Stimulated activated CD8-positive, alpha-beta memory T cell treated with anti-CD3 and anti-CD28 coated beads, Interleukin-15, amount 100 ng/mL, for 24 hours (primary cell): ENCODE measurements at places on chromosomes 16 and 17.

- no peak for DNase-seq
Measured at GRCh38 chr17:36017799-36018198, at the start of gene CCL23. Gene CCL23, minus strand, starts transcription at chr17:36017972. Its CDS starts 75 bp downstream, at chr17:36017897.

- no peak for DNase-seq
Measured at GRCh38 chr17:79907850-79908249, 68.6 kb upstream of the CBX4 start.

DNA sequence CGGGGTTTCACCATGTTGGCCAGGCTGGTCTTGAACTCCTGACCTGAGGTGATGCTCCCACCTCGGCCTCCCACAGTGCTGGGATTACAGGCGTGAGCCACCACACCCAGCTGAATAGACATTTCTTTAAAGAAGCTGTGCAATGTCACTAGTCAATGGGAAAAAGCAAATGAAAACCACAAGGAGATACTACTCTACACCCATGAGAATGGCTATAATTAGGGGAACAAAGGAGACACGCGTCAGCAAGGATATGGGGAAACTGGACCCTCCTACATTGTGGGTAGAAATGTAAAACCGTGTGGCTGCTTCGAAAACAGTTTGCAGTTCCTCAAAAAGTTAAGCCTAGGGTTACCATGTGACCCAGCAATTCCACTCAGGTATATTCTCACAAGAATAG lies 103.4 kb downstream of the VPS53 start:
- no peak for DNase-seq

DNA sequence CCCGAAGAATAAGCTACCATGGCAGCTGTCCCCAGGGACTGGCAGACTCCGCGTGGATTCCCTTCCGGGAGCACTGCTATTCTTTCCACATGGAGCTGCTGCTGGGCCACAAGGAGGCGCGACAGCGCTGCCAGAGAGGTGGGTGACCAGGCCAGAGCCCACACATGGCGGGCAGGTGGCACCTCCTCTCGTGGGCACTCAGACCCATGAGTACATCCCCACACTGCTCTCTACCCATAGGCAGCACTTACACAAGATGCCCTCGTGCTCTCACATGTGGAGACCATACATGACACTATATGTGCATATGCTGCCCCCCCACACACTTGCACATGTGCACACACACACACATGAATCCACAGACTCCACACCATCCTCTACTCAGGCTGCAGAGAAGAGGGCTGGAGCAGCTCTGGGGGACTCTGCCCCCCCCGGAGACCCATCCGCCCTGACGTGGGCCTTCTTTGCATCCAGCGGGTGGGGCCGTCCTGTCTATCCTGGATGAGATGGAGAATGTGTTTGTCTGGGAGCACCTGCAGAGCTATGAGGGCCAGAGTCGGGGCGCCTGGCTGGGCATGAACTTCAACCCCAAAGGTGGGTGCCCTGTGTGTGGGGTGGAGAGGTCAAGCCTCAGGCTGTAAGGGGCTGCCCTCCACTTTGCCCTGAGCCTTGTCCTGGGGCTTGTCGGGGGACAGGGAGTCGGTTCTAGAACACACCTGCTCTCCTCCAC lies 62.9 kb downstream of the MRC2 start:
- no peak for DNase-seq

DNA sequence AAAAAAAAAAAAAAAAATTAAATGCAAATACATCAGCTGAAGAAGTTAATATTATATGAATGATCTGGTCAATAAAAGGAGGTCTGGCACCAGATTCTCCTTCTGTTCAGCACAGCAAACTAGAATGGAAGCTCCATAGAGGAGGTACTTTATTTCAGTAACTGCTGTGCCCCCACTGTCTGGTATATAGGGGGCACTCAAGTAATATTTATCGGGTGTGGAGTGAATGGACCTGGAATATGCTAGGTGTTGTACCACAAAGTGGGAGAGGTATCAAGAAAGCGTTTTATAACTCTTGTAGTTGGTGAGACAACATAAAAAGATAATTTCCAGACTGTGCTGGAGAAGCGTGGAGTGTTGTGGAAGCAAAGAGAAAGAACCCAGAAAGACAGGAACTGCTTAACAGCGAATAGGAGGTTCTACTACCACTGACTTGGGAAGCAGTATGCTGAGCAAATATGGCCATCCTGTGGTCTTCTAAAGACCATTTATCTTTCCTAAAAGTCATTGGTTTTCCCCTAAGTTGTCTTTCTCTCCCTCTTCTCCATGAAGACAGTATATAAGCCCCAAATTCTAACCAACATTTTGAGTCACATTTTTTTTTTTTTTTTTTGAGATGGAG lies 12.2 kb upstream of the PRKCA start:
- no peak for DNase-seq

GRCh38 chr16:4360538-4361021 lies 9.5 kb upstream of the PAM16 start:
- DNase-seq = no peak

GRCh38 chr16:76970087-76970744 lies 220.8 kb upstream of the MON1B start:
- no peak for DNase-seq

DNA sequence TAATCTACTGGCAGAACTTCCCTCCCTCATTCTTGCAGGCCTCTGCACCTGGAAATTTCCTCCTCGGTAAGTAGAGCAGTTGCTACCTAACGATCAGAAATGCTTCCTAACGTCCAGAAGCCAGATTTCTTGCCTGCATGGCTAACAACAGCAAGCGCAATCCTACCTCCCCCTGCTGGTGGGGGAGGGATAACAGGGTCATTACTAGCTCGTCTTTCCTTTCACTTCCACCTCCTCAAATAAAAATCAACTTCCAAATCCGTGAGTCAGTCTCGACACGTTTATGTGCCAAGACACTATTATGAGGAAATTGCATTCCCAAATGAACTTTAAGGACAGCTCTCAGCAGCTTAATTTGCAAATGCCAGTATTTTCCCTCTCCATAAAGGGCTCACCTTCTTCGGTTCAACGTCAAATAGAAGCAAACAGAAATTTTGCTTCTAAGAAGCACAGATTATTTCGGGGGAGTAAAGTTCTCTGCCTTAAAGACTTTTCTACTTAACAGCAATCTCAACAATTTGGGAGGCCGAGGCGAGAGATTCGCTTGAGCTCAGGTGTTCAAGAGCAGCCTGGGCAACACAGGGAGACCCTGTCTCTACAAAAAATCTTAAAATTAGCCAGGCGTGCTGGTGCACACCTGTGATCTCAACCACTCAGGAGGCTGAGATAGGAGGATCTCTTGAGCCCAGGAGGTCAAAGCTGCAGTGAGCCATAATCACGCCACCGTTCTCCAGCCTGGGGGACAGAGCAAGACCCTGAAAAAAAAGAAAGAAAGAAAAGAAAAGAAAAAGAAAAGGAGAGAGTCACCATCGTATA lies 188.6 kb upstream of the PSMD7 start:
- no peak for DNase-seq

DNA sequence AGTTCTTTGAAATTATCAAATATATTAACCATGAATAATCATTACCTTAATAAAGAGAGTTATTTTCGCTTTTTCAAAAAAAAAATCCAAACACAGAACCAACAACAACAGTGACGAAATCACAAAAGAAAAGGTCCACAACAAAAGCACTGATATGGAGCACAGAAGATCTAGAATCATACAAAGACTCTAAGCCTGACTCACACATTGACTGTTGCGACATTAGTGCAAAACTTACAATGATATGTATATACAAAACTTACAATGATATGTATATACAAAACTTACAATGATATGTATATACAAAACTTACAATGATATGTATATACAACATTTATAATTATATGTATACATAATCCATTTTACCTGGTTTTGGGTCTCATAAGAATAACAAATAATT lies 117.7 kb downstream of the USP22 start:
- DNase-seq = no peak

GRCh38 chr17:30274887-30275286 lies 16.9 kb downstream of the BLMH start:
- no peak for DNase-seq

DNA sequence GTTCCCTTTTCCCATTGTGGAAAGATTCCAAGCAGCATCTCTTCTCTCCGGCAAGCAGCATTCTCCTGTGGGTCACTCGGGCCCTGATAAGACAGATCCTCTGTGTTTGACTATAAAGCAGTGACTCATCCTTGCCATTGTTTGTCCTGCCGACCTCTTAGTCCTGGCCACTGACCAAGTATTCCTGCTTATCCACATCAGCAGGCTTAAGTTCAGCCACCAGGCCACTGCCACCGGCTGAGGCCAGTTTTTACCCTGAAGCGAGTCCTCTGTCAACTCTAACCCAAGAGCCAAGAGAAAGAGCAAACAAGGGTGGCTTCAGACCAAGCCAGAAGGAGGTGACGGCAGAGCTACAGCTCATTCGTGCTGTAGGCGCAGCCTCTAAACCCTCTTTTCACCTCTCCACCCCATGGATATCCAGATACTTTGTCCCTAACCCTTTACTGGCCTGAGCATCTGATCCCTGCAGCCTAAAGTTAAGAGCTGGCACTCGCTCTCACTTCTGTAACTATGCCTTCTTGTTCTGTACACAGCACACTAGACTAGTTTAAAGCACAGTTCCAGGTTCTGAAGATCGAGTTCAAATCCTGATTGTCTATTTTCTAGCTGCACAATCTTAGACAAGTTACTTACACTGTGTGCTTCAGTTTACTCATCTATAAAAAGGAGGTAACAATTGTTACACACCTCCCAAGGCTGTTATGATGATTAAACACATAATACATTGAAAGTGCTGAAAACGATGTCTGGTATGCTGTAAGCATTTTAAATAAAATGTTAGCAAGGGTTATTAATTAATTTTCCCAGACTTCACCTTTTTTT lies 31.0 kb downstream of the SOX9 start:
- no peak for DNase-seq

DNA sequence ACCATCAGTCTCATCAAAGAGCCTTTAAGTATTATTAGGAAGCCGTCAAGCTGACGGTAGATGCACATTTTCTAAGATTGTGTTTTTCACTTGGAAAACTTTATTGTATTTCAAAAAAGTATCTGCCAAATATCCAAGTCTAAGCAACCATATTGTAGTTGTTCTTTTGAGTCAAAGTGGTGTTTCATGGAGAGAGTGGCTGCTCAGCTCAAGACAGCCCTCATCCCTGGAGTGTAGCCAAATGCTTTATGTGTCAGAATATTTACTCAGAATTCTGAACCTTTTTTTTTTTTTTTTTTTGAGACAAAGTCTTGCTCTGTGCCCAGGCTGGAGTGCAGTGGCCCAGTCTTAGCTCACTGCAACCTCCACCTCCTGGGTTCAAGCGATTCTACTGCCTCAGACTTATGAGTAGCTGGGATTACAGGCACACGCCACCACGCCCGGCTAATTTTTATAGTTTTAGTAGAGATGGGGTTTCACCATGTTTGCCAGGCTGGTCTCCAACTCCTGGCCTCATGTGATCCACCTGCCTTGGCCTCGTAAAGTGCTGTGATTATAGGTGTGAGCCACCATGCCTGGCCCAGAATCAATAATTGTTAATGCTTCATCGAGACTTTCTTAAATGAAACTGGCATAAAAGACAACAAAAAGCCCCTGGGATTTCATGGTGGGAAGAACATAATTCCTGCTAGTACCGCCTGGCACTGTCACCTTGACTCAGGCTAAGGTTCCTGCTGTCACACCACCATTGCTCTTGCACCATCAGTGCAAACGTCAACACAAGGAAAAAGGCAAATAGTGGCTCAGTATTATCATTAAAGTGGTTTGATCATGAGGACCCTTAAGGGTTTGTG lies 45.5 kb downstream of the PRKCA start:
- no peak for DNase-seq

- no peak for DNase-seq
Measured at GRCh38 chr16:80573700-80574120, 32.9 kb downstream of the DYNLRB2 start.
